NCI-H1694 treated with DMSO at 0.1 percent for 48 hours (cell line): ENCODE measurements at places on chromosomes 7 and 10.
A peak's percentile ranks its signal among the peaks of the same experiment; 100 is the strongest.

- peak; percentile 61 for DNase-seq
These were observed 69.3 kb downstream of the ETV1 start for GRCh38 chr7:13920053-13920697.

- peak; percentile 81 for DNase-seq
These were observed 229.2 kb downstream of the WDR11 start for GRCh38 chr10:121080281-121080891.

DNA sequence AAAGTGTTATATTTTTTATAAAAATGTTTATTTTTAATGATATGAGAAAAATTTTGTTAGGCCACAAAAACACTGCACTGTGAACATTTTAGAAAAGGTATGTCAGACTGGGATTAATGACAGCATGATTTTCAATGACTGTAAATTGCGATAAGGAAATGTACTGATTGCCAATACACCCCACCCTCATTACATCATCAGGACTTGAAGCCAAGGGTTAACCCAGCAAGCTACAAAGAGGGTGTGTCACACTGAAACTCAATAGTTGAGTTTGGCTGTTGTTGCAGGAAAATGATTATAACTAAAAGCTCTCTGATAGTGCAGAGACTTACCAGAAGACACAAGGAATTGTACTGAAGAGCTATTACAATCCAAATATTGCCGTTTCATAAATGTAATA is 64.8 kb upstream of the CAPZA2 start:
- DNase-seq, result no peak

DNA sequence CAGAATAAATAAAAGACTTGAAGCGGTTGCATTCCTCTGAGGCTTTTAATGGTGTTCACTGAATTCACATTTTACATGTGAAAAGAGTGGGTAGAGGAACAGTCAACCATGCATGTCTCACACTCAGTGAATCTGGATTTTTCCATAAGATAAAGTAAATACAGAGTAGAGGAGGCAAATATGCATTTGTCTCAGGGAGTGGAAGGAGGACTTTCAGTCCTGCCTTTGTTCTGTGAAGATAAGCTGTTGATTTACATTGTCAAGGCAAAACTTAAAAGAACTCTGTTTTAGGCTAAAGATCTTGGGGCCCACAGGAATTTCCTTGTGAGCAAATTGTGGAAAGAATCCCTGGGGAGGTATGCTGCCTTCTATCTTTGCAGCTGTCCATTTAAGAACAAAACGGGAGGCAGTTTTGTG is 825.3 kb upstream of the MBL2 start:
- DNase-seq, result no peak

DNA sequence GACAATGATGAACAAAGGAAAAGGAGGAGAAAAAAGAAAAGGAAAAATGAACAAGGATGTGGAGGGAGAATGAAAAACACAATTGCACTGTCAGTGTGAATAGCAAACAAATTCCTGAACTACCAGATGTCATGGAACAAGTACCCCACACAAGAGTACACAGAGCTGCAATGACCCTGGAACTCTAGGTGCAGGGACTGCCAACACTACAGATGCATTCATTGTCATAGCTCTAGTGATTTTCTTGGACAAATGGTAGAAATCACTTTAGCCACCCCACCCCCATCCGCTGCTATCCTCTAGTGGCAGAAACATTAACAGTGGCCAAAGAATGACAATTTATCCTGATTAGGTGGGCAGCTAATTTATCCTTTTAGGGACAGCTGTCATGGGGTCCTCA is 3.1 kb downstream of the RNF133 start:
- no peak for DNase-seq

- no peak for DNase-seq
These were observed 21.8 kb downstream of the DHX32 start for GRCh38 chr10:125859128-125859817.

GRCh38 chr7:99004781-99005500 is 126.6 kb downstream of the TRRAP start:
- no peak for DNase-seq
